T-cell (primary cell): ENCODE measurements at places on chromosomes 3 and 15.

DNA sequence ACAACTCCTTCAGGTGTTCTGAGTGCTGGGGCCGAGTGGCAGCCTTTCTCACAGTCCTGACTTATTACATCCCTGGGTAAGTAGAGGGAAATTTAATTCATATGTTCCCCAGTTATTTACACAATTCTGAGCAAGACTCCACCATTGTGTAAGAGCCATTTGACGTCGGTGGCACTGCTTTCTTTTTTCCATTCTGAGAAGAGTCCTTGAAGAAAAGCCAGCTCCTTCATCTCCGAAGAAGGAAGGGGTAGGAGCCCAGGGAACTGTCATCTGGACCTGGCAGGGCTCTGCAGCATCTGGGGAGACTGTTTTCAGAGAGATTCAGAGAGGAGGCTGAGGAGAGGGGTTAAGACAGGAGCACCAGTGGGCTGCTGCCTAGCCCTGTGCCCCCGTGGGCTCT is 22.6 kb upstream of the MASP1 start:
- DNase-seq: no peak

- DNase-seq: no peak
These were observed 92.2 kb upstream of the AGTR1 start for GRCh38 chr3:148605521-148605920.

GRCh38 chr15:35092311-35092710 is 7.2 kb upstream of the NANOGP8 start:
- no peak for DNase-seq

DNA sequence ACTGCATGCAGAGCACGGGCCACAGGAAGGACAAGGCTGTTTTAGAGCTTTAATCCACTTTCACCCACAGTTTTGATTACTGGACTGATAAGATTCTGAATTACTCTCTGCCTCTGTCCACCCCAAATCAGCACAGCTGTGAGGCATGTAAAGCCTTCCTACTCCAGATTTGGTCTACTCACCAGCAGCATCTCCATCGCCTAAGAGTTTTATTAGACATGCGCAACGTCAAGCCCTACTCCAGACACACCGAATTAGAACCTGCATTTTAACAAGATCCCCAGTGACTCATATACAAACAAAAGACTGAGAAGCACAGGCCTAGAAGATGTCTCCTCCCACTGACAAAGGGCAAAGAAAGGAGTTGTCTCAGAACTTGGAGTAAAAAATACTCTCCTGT is 221.2 kb downstream of the TUSC7 start:
- DNase-seq: no peak

DNA sequence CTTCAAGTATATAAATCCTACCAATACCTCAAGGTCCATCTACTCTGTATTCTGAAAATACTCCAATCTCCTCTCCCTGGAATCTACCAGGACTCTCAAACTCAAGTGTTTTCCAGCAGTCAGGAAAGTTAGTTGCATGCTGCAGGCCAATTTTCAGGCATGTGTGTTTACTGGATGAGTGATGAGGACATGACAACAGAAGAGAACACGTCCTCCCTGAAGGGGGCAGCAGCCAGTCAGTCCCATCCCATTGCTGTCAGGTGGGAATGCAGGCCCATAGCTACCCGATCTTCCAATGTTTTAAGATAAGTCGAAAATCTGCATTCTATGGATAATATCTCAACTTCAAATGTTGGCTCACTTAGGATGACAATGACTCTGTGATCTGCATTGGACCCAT is 496.2 kb downstream of the FHIT start:
- DNase-seq: no peak

GRCh38 chr15:64144192-64144564 is 7.4 kb upstream of the SNX22 start:
- no peak for DNase-seq

GRCh38 chr15:60121845-60122244 is 117.7 kb downstream of the FOXB1 start:
- DNase-seq: no peak

GRCh38 chr3:138875096-138875753 is 40.5 kb upstream of the PIK3CB start:
- DNase-seq: no peak

GRCh38 chr15:50687302-50687902 is 805 bp upstream of the TRPM7 start:
- DNase-seq: no peak

DNA sequence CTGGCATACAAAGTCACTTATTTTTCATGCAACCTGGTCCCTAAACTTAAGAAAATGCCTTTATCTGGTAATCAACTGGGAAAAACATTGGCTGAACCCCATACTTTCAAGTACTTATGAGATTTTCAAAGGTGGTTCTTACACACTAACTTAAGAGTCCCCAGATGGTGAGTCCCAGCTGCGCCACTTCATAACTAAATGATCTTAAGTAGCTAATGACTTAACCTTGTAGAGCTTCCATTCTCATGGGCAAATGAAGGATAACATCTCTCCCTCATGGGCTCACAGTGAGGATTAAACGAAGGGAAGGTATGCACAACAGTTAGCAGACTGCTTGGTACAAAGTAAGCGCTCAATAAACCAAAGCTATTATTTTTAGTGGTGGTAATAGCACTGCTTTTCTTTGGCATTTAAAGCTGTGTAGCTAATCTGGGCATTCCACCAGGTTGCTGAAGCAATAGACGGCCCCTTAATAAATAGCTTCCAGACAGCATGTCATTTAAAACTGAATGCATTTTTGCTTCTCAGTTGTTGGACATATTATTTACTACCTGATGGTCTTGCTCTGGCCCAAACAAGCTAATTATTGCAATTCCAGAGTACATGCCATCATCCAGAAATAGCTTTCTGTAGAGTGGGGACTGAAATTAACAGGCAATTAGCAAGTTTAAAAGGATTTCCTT is 55.4 kb downstream of the LIPC start:
- no peak for DNase-seq

DNA sequence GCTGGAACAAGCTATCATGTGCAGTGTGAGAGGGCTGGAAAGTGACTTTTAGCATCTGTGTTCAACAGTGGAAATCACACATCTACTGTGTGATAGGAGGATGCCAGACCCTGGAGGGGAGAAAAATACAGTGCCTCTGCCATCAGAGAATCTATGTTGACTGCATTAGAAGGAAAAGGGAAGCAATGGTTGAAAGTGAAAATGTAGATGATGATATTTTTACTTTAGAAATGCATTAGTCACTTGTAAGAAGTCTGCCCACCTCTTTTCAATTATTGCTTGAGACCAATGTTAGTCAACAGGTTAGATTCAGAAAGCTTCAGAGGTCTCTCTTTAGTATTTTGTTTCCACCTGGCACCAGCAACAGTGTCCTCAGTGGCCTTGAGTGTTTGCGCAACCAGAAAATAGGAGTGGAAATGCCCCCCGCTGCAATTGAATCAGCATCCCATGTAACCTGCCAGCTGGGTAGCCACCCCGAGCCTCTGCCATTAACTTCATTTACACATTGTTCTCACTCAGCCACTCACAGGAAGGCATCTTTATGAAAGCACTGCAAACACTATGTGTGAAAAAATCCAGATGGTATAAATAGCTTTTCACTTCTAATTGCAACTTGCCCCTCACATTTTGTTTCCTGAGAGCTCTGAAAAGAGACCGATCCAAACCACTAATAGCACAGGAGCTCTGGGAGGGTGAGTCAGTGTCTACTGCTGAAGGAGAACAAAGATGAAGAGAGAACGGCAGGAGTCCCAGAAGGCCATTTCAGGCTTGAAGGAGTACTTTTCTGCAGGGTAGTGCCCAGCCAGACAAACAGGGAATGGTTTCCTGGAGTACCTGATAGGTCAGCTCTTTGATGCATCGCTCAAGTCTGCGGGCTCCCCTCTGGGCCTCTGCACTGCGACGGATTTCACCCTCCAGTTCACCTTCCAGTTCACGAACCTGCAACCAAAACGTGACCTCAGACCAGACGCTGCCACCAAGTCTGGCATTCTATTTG is 92.1 kb downstream of the HHLA2 start:
- DNase-seq: no peak

DNA sequence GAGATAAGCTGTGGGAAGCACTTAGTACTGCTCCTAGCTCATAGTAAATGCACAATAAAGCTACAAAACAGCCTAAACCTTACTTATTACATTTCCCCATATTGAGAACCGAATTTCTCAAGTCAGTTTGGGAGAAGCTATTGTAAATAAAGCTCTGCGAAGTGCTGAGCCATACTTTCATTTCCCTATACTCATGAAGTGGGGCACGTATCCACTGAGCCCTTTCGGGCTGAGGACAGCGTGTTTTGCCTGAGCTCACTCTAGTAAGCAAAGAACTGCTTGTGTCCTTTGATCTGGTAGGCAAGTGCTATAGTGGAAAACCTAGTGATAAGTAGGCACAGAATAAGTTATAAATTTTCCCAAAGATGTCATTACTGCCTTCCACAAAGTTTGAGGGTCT is 165.0 kb downstream of the RSL24D1 start:
- no peak for DNase-seq

GRCh38 chr3:13935494-13936094 is 55.7 kb upstream of the WNT7A start:
- DNase-seq: no peak

DNA sequence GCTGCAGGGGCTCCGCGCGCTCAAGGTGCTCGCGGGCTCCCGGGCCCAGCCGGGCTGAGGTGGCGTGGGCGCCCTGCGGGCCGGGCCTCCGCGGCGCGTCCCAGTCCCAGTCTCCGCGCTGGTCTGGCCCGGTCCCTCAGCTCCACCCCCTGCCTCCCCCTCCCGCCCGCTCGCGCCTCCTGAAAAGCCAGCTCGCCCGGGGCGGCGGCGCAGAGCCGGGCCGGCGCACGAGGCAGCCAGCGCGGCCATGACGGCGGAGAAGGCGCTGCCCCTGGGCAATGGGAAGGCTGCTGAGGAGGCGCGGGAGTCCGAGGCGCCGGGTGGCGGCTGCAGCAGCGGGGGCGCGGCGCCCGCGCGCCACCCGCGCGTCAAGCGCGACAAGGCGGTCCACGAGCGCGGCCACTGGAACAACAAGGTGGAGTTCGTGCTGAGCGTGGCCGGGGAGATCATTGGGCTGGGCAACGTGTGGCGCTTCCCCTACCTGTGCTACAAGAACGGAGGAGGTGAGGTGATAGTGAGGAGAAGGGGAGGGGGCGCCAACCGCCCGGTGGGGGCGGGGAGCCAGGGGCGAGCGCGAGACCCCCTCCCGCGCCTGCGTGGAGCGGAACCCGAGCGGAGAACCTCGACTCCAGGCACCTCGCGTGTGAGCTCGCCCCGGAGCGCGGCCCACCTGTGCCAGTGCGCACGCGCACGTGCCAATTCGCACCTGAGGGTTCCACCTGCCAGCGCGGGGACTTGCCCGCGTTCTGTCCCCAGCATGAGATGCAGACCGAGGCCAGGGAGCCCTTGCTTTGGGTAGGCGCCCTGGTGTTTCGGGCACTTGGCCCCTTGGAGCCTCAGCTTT is at the start of gene SLC6A11:
Gene SLC6A11, plus strand, starts transcription at position 210 of the 844 bp plus-strand sequence. Its CDS starts 38 bp downstream, at position 248.
- DNase-seq: no peak
